T-cell (primary cell): ENCODE measurements at places on chromosomes 11 and 22.

- DNase-seq = no peak
Measured at GRCh38 chr11:36090356-36091109, 146.7 kb downstream of the LDLRAD3 start.

DNA sequence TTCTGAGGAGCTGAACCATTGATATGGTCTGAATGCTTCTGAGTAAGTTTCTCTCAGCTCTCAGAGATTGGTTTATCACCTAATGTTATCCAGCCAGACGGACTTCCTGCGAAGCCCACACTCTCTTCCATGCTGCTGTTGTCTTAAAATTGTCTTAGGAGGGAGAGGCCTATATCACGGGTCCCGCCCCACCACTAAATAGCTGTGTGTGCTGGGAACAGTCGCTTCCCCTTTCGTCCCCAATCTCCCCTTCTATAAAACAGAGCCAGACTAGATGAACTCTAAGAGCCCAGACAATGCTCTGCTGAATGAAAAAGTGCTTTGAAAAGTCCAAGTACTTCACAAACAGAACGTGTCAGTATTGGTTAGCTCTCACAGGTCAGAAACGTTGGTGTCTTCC, 81.4 kb upstream of the AKIP1 start:
- DNase-seq = no peak

DNA sequence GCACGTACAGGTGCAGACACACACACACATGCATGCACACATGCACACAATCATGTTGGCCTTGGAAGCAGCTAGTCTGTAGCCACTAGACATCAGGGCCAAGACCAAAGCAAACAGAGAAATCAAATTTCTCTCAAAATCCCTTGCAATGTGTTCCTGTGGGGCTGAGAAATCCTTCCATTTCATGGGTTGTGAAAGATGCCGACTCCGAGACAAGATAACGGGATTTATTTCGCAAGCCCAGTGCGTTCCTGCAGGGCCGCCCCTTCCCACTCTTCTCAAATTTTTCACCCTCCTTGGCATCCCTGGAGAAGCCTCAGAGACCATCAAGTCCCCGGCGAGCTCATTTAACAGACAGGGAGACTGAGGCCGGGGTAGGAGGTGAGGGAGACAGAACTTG, 366.7 kb downstream of the MN1 start:
- DNase-seq = no peak

- peak; percentile 67 for DNase-seq
Measured at GRCh38 chr11:14358729-14359439, at the start of gene RRAS2. Gene RRAS2, minus strand, starts transcription at chr11:14359183. Its CDS starts 313 bp downstream, at chr11:14358870.

GRCh38 chr11:34151166-34151565, 45.7 kb downstream of the NAT10 start:
- DNase-seq = no peak

DNA sequence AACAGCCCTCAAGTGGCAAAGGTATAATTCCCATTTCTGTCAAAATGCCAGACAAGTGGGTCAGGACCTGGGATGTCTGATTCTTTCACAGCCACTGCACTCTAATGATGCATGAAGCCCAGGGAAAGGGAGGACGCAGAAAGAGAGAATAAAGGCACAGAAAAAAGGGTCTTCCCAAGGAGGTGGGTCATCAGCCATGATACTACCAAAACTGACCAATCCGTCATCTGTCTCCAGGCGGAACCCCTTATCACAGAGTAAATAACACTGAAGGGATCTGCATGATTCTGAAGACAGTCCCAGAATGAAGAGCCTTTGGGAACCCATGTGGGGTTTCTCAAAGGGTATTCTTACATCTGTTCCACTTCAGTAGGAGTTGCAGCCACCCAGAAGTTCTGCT, 73.8 kb upstream of the OPCML start:
- no peak for DNase-seq

- no peak for DNase-seq
Measured at GRCh38 chr11:92295175-92296137, 70.8 kb downstream of the FAT3 start.

DNA sequence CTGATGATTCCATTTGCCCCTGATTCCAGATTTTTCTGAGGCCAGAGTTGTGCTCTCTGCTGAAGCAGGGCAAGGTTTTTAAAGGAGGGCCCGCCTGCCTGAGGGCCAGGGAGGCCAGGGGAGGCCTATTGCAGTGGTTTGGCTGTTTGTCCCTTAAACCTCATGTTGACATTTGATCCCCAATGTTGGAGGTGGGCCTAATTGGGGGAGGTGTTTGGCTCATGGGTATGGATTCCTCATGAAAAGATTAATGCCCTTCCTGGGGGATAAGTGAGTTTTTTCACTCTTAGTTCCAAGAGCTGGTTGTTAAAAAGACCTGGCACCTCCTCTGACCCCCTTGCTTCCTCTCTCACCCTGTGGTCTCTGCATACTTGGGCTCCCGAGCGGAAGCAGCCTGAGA, 9.2 kb downstream of the GAL3ST3 start:
- DNase-seq = no peak

DNA sequence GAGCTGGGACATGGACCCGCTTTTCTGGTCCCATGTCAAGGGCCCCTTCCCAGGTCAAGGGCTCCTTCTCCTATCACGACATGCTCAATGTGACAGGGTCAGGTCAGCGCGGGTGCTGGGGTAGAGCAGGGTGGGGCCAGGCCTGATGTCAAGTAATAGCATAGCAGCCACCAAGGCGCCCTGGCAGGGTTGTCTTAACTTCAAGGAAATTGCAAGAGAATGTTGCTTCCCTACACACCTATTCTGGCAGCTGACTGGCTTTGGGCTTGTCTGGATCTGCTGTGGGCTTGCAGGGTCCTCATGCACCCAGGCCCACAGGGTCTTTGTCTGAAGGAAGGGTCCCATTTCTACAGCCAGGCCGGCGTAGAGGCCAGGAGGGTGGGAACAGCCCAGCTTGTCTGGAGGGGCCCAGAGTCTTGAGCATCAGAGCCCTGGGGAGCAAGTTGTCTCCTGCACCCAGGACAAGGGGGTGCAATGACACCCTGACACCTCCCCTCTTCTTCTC, 71.4 kb downstream of the BUD13 start:
- DNase-seq = no peak

DNA sequence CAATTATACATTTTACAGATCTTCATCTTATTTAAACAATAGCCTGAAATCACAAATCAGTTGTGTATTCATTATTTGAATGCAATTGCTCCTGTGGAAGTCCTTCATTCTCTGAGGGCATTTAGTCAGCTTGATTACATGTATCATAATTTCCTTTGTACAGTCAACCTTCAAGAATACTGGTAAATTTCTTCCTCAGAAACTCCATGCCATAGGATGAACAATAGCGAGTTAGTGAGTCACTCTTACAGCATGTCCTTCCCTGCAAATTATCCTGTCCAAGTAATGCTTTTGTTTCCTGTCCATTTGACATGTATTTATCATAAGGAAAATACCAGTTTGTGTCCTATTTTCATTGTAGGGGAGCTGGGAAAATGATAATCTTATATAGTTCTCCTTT, 3.8 kb downstream of the OR10S1 start:
- DNase-seq = no peak

- no peak for DNase-seq
Measured at GRCh38 chr11:69919659-69920344, 100.6 kb upstream of the FGF3 start.

DNA sequence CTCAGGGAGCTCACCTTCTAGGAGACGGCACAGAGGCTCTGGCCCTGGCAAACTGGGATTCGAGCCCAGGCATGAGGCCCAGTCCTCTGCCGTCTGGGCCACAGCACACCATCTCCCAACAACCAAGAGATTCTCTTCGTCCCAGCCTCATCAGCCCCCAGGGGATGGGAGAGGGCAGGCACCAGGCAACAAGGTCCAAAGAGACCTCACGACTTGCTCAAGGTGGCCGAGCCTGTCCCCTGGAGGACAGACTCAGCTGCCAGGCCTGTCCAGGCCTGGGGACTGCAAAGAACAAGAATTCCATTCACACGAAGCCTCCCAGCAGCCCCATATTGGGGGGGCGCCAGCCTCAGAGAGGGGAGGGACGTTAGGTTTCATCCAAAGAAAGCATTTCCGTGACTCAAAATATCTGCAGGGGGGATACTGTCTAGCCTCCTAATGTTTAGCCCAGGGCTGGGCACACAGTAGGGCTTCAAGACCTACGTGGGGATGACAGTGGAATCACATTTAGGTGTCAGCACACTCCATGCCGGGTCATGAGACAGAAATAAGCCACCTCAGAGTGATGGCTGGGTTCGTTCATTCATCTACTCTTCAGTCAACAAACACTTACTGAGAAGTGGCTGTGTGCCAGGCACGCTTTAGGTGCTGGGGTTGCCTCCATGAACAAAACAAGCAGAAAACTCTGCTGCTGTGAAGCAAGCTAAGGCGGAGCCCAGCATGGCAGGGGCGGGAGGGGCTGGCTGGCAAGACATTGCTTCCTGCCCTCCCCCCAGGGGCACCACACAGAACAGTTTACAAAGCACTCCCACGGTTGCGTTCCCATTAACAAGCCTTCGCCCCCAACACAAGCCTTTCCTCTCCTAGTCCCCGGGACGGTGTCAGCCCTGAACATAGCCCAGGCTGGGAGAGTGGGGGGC, 1.2 kb downstream of the CARNS1 start:
- peak; percentile 94 for DNase-seq

DNA sequence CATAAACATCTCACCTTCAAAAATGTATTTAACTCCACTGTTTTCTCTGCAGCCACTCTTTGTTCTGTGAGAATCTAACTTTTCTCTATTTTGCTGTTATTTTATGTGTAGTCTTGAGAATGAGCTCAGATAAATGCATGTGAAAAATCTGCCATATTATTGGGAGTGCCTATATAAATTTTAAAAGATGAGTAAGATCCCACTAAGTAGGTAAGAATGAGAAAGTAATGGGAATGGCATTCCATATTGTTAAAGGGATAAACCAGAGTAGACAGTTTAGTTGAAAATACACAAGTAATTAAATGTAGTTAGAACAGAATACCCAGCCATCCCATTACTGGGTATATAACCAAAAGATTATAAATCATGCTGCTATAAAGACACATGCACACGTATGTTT, 817.2 kb downstream of the FAM181B start:
- no peak for DNase-seq
